Stimulated activated CD8-positive, alpha-beta memory T cell treated with anti-CD3 and anti-CD28 coated beads, Interleukin-2, amount 100 ng/mL, for 48 hours (primary cell): ENCODE measurements at places on chromosomes 1 and 21.

DNA sequence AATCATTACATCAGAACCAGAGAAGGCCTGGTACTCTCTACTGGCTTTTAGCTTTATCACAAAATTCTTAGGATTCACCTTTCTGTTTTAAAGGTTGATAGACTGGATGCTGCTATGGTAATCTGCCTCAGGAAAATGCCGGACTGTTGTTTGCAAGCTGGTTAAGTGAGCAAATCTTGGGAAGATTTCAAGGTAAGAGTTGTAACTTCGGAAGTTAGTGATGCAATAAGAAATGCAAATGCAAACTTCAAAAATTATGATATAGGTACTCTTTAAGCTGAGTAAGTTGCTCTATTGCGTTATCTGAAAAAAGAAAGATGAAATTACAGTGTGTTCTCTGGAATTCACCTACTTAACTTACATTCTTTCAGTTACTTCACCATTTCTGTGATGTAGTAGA, 4.4 kb upstream of the SLC16A1 start:
- DNase-seq, result no peak

DNA sequence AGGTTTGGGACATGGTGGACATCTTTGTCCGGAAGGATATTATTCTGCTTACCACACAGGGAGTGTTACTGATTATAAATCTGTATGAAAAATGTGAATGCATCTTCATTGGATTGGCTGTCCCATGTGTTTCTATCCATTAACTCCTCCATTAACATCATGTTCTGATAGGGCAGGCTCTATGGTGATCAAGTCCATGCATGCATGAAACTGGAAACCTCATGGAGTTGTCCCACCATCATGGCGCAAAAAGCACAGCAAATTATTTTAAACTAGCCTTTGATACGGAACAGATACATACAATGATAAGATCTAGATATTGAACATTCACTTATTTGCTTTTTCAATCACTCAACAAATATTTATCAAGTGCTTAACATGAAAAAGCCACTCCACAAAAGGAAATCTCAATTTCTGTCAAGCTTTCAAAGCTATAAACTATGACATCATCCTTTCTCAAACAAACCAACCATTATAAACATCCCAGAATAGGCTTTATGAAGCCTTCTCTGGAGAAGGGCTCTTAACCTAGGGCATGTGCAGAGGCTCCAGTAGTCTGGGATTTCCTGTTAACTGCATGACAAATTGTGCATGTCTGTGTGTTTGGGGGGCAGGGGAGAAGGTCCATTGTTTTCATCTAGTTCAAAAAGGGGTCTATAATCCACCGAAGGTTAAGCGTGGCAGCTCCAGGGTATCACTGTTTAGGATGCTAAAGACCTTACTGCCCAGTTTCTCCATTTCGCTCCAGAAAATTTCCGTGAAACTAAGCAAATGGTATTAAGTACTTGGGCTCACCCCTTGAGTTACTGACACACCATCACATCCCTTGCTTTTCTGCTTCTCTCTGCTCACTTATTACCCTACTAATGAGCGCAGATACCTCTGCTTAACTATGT, 46.1 kb downstream of the ADAMTS1 start:
- DNase-seq, result no peak

GRCh38 chr1:61523229-61523628, 201.7 kb downstream of the TM2D1 start:
- no peak for DNase-seq

DNA sequence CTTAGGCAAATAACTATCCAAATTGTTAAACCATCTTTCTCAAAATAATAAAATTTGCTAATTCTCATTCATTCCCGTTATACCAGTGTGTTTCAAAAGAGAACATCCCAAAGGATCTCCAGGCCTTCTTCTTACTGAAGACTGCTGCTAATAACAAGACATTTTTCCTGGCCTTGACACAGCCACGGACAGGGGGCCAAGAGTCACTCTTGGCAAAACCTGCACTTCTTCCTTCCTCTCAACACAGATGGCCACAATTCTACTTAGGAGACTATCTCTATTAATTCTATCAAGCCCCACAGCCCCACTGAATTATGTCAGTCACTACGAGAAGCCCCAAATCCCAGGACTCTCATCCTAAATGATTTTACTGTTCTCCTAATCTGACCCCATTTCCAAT, 86.0 kb downstream of the EVI5 start:
- DNase-seq, result no peak

DNA sequence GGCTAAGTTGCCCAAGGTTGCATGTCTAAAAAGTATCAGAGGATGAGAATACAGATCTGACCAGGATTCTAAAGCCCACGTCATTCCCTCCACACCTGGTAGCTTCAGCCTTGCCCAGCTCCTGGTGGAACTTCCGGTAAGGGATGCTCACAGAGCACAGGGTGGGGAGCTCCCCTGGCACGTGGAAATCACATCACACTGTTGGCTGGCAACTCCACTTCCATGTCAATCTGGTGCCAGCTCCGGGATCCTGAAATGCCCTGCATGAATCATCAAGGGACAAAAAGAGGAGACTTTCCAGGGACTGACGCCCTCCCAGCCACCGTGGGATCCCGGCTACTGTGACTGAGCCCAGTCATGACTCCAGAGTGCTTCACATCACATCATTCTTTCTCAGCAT, 12.4 kb upstream of the BCAR3 start:
- DNase-seq, result no peak

DNA sequence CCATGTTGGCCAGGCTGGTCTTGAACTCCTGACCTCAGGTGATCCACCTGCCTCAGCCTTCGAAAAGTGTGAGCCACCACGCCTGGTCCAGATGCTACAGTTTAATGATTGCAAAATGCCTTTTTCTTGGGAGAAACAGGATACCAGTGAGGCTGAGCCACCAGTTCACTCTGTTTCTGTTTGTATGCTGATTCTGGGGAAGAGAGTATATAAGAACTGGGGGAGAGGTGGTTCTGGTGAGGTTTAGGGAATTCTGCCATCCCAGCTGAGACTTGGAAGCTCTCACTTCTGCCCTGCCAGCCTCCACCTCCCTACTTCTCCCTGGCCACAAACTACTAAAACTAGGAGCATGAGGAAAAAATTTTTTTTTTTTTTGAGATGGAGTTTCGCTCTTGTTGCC, 8.1 kb upstream of the PMF1 start:
- no peak for DNase-seq

GRCh38 chr1:94022471-94023189, 98.3 kb downstream of the ABCA4 start:
- DNase-seq, result no peak

DNA sequence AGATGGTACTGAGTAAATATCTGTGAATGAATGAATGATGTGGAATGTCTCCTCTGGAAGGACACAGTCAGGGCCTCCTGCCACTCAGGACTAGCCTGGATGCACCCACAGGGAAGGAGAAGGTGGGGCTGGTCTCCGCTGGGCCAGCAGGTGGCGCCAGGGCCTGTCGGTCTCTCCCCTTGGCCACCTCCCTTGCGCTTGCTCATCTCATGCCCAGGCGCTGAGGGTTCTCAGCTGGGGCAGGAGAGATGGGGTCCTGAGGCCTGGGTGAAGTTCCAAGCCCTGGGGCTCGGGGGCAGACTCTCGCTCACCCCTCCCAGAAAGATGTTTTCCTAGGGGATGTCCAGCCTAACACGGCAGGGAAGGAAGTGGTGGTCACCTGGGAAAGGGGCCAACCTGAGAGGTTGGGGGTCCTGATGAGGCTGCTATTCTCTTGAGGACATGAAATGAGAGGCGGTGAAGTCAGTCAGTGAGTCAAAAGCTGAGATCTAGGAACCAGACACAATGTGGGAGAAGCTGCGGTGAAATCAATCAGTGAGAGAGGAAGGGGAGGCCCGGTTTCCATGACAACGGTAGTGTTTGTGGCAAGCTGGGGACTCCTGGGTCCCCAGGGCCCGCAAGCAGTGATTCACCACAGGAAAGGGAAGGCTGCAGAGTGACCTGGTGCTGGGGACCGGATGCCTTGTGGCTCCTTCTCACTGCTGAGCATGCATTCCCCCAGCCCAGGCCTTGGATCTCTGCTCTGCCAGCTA, 14.6 kb upstream of the MEX3A start:
- DNase-seq, result peak; percentile 87

DNA sequence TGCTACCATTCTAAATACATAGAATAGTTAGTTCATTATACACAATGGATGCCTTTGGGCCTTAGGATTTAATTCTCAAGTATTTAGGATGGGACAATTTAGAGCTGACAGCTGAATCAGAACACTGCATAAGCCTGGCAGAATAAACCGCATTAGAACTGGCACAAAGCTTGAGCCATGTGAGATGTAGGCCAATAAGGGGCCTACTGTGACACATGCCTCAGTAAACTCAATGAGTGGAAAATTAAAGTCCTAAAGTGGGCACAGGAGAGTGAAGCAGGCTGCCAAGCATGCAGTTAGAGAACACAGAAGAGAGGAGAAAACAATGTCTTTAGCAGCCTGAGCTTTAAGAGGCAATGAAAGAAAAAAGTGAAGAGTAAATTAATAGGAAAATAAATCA, 24.3 kb downstream of the SCYL3 start:
- DNase-seq, result no peak
